CD4-positive, alpha-beta T cell treated with Interleukin-6 at 100 ng/mL for 8 hours (primary cell): ENCODE measurements at places on chromosomes 4 and X.

DNA sequence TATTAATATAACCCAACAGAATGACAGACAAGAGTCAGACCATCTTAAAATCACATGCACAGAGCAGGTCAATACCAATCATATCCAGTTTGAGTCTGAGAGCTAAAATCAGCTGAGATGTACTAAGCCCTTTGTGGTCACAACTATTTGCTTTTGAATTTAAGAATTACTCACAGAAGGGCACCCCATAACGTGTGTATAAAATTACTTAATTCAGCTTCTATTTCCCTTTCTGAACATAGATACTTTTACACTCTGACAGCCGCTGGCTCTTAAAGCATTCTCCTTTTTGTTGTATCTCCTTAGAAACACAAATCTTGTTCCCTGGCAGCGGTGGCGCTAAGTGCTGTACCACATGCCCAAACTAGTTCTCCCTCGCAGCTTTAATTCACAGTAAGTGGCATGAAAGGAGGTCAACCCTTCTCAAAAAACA is 14.8 kb upstream of the PPARGC1A start:
- no peak for DNase-seq

- DNase-seq: no peak
Observed at GRCh38 chr4:67436742-67437141, 108.6 kb downstream of the CENPC start.

- no peak for DNase-seq
Observed at GRCh38 chrX:1601768-1602085, 10.3 kb downstream of the AKAP17A start.

GRCh38 chrX:130984782-130985181 is 73.4 kb upstream of the ARHGAP36 start:
- DNase-seq: no peak

DNA sequence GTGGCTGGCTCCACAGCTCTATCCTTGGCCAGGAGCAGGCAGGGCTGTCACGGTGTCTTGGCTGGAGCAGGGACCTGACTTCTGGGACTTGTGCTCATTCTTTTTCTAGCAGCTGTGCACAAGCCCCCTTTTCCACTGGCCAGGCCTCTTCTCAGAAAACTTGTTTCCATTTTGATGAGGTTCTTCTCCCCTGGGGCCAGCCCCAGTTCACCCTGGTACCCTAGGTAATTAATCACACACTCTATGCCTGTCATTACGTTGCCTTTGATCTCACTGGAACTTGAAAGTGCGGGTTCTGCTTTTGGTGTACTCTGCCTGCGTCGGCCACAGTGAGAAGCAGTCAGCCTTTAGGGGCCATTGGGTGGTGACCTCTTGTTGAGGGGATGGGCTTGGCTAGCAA is 26.6 kb downstream of the DRD5 start:
- DNase-seq: no peak

DNA sequence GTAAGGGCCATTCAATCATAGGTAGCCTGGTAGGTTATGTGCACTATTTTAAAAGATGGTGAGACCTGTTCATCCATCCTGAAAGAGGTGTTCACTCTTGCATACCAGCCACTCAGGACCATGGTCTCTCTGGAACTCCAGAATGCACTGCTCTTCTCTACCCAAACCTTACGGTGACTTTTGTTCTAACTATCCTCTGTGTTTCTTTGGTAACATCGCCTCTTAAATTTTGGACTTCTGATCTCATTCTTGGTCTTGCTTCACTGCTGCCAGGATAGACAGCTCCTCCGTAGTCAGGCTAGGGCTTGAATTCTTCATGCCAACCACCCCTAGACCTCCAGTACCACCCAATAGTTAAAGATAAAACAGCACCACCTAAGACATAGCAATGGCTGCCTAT is 346.3 kb upstream of the GALNT7 start:
- no peak for DNase-seq
